ENCODE measurements at places on chromosomes 2 and 18.

DNA sequence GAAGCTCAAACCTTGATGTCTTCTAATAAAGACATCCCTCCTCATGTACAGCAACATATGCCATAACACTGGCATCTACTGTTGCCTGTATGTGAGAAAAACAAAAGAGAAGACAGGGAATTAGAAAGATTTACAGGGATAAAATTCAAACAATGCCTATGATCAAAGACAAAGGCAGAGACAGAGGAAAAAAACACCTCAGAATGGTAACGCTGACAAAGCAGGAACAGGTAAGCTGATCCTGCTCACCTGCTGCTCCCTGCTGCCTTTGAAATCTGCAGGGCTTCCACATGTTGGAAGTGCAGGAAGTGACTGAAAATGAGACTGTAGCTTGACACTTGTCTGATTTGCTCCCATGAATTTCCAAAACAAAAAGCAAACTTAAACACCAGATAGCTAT lies 90.2 kb upstream of the DNAJC10 start:
- no peak overlapping the region for H3K4me3 ChIP-seq
- peak; percentile 57 for DNase-seq
- H3K36me3 ChIP-seq, result no peaks in the 10 kb centered on the region
- no peak overlapping the region for H3K27ac ChIP-seq
- H3K27me3 ChIP-seq, result no peaks in the 10 kb centered on the region
- H3K4me1 ChIP-seq, result peaks cover 7% of the 10 kb centered on the region

DNA sequence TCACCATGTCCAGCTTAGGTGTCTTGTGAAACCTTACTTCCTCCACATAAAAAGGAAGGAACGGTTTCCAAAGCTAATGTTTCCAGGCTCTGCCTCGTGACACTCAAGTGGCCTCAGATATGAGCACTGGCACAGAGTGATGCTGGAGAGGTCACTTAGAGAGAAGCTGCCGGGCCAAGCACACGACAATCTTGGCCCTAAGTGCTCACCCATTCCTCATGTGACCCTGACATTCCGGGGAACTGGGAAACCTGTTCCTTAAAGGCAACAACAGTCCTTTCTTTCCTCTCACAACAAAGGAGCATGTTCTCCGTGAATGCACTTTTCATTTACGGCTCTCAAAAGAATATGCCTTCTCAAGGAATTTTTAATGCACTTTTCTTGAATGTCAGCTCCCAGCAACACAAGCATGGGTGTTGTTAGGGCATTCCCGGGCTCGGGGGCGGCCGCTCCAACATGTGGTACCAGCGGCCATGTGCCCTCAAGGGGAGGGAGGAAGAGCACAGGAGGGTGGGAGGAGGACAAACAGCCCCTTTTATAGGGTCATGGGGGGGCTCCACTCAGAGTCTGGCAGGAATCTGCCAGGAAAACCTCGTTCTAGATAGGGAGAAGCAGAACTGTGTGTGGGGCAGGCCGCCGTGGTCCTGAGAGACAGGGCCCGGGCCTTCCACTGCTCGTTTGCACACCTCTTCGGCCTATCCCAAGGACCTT lies 118.6 kb downstream of the MBP start:
- no peak overlapping the region for H3K4me3 ChIP-seq
- no peak for DNase-seq
- peaks cover 4% of the 10 kb centered on the region for H3K4me1 ChIP-seq
- no peak overlapping the region for H3K27ac ChIP-seq
- H3K27me3 ChIP-seq, result no peaks in the 10 kb centered on the region

DNA sequence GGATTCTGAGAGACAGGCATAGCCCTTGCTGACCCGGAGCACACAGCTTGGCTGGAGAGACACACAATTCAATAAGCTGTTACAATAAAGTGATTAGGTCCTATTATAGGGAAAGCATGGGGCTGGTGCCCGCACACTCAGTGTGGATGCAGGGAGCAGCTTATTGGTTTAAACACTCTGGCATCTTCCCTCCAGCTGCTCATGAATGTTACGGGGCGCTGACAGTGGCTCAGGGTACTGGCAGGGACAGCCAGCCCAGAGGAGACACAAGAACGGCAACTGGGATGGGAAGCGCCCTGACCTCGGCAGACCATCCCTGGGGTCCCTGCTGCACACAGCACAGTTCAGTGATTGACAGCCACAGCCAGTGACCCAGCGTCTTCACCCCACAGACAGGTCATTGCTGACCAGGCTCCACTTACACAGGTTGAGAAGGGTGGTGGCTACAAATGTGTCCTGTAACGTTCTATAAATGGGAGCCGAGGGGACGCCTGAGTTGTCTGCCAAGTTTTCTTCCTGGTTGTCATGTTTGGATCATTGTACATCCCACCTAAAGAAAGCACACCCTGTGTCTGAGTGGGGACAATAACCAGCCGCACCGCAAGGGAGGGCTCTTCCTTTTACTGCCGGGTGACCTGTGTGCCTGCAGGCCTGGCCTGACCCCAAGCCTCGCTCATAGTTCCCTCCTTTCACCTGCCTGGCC lies 60.3 kb downstream of the SH3BP4 start:
- H3K4me1 ChIP-seq, result peaks cover 10% of the 10 kb centered on the region
- peaks cover 21% of the 10 kb centered on the region for H3K36me3 ChIP-seq
- H3K27me3 ChIP-seq, result no peaks in the 10 kb centered on the region
- H3K4me3 ChIP-seq, result no peak overlapping the region
- H3K27ac ChIP-seq, result no peak overlapping the region

DNA sequence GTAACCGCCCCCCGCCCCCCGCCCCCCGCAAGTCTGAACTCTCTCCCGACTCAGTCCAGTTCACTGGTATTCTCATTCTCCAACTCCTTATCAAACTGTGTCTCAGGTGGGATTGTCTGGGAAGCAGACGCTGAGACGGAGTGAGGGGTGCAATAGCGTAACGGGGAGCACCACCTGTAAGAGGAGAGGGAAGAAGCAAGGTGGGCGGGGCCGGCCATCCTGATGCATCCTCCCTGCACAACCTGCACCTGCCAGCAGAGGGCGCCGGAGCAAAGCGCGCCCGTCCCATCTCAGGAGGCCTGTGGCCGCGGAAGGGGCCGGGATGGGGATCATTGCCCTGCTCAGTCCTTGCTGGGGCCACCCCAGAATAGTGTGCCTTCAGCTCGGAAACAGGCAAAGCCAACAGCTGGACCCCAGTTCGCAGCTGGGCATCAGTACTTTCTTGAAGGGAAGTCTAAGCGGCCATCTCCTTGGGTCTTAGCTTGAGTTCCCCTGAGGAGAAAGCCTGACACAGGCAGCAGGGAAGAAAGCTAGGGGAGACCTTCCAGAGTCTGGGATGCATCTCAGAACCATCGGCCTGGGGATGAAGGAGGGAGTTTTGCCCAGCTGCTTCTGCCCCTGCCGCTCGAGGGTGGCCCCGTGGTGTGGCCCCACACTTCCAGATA lies 208.0 kb downstream of the TFCP2L1 start:
- no peaks in the 10 kb centered on the region for H3K4me1 ChIP-seq
- DNase-seq, result peak; percentile 91
- peaks cover 4% of the 10 kb centered on the region for H3K27me3 ChIP-seq
- H3K27ac ChIP-seq, result no peak overlapping the region
- peak overlapping the region; percentile 77 for H3K4me3 ChIP-seq

DNA sequence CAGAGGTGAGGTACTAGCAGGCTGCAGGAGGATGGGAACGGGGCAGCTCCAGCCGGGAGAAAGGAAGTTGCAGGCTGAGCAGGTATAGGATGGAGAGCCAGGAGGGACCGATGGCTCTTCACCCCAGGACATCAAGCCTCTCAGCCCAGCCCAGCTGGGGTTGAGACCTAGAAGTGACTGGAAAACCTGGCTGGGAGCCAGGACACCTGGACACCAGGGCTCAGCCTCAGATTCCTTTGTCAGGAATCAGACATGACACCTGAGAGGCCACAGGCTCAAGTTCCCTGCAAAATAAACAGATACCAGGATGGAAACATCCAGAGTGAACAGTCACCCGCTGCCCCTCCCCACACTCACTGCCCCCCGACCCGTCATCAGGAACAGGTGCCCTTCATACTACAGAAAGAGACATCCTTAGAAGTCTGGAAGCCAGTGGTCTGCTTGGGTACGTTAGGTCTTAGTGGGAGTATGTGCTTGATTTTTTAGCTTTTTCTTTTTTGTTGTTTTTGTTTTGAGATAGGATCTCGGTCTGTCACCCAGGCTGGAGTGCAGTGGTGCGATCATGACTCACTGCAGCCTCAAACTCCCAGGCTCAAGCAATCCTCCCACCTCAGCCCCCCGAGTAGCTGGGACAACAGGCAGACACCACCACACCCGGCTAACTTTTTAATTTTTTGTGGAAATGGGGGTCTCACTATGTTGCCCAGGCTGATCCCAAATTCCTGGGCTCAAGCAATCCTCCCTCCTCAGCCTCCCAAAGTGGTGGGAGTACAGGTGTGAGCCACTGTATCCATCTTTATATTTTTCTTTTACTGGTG lies 95.7 kb upstream of the STPG4 start:
- H3K4me3 ChIP-seq, result no peak overlapping the region
- H3K27ac ChIP-seq, result no peak overlapping the region
- H3K27me3 ChIP-seq, result no peaks in the 10 kb centered on the region
- H3K36me3 ChIP-seq, result no peaks in the 10 kb centered on the region

- H3K27ac ChIP-seq, result no peak overlapping the region
- H3K36me3 ChIP-seq, result no peaks in the 10 kb centered on the region
- no peak overlapping the region for H3K4me3 ChIP-seq
- no peaks in the 10 kb centered on the region for H3K4me1 ChIP-seq
- H3K27me3 ChIP-seq, result no peaks in the 10 kb centered on the region
These were observed 50.1 kb downstream of the CIB4 start for GRCh38 chr2:26590980-26591618.

DNA sequence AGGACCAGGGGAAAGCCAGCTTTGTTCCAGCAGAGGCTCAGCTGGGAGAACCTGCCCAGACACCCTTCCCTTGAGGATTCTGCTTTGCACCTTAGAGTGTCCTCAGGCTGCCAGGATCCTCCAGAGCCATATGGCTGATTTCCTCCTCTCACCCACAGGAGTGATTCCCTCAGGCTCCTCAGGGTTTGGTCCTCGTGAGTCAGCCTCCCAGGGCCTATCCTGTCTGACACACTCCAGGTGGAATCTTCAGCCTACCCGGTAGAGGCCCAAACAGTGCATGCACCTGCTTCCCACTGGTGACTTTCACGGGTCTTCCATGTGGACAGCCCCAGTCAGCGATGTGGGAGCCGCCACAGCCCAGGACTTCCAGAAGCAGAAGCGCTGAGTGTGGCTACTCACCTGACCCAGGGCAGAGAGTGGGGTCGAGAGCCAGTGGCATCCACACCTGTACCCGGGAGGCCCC lies 73.3 kb downstream of the TFCP2L1 start:
- no peak overlapping the region for H3K4me3 ChIP-seq
- no peak overlapping the region for H3K27ac ChIP-seq
- H3K4me1 ChIP-seq, result no peaks in the 10 kb centered on the region
- H3K27me3 ChIP-seq, result no peaks in the 10 kb centered on the region

DNA sequence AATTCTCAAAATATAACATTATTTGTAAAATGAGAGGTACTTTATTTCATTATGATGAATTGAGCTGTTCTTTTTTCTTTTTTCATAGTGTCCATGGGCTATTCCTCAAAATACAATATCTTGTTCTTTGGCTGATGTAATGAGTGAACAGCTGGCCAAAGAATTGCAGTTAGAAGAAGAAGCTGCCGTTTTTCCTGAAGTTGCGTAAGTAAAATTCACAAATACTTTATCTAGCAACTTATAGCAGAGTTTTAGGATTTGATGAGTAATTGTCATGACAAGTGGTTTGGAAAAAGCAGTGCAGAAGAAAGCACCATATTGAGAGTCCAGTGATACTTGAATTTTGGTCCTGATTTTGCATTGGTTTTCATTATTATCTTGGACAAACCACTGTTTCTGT lies 9.8 kb downstream of the RIOK3 start:
- DNase-seq, result no peak
- no peak overlapping the region for H3K27ac ChIP-seq
- peaks cover 45% of the 10 kb centered on the region for H3K36me3 ChIP-seq
- no peaks in the 10 kb centered on the region for H3K4me1 ChIP-seq
- no peak overlapping the region for H3K4me3 ChIP-seq

GRCh38 chr2:62348700-62349099 lies 152.8 kb downstream of the B3GNT2 start:
- peaks cover 20% of the 10 kb centered on the region for H3K36me3 ChIP-seq
- H3K4me3 ChIP-seq, result no peak overlapping the region
- peaks cover 3% of the 10 kb centered on the region for H3K4me1 ChIP-seq
- no peak for DNase-seq

DNA sequence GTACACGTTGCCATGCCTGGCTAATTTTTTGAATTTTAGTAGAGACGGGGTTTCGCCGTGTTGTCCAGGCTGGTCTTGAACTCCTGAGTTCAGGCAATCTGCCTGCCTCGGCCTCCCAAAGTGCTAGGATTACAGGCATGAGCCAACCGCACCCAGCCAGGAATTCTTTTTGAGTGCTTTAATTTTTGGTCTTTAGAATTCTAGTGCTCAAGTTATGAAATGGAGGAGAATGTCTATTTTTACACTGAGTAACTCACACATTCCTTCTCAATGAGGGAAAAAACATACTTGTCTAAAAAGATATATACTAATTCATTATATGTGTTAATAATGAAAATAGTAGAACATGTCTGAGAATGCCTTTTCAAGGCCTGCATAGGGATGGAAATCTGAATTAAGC lies 8.5 kb downstream of the ZNF396 start:
- DNase-seq, result no peak
- H3K4me1 ChIP-seq, result no peaks in the 10 kb centered on the region
- no peaks in the 10 kb centered on the region for H3K27me3 ChIP-seq
- H3K27ac ChIP-seq, result no peak overlapping the region
- H3K4me3 ChIP-seq, result no peak overlapping the region
- H3K36me3 ChIP-seq, result no peaks in the 10 kb centered on the region

- DNase-seq, result no peak
- H3K36me3 ChIP-seq, result no peaks in the 10 kb centered on the region
- H3K27me3 ChIP-seq, result no peaks in the 10 kb centered on the region
These were observed 32.6 kb upstream of the APCDD1 start for GRCh38 chr18:10421859-10422258.

GRCh38 chr18:68441241-68441640 lies 273.7 kb downstream of the TMX3 start:
- H3K27ac ChIP-seq, result no peak overlapping the region
- H3K4me1 ChIP-seq, result no peaks in the 10 kb centered on the region

GRCh38 chr2:185161701-185162100 lies 563.4 kb downstream of the ZNF804A start:
- no peaks in the 10 kb centered on the region for H3K36me3 ChIP-seq
- no peak overlapping the region for H3K27ac ChIP-seq
- H3K4me3 ChIP-seq, result no peak overlapping the region
- DNase-seq, result no peak

- no peak overlapping the region for H3K4me3 ChIP-seq
- H3K27me3 ChIP-seq, result no peaks in the 10 kb centered on the region
These were observed 109.0 kb downstream of the STK39 start for GRCh38 chr2:168138374-168138773.

All from H9 (cell line).